ENCODE measurements at places on chromosomes 4 and X.

GRCh38 chrX:107626481-107626880 lies 1.8 kb upstream of the PRPS1 start:
- DNase-seq = no peak

GRCh38 chrX:134671294-134671693 lies 13.0 kb upstream of the PLAC1 start:
- no peak for DNase-seq

DNA sequence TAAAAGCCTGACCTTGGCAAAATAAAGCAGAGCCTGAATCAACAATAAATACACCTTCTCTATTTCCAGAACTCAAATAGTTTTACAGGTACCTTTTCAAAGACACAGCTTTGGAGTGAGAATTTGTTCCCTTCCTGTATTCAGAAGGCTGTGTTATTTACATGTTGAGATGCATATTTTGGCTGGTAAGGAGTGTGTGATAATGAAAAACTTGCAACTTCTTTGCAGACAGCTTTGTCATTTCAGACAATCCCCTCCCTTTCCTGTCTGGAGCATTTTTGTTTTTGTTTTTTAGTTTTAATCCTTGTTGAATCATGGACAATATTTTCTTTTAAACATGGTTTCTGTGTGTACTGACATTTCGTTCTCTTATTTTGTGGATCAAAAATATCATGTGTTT lies 493.8 kb downstream of the FAT4 start:
- no peak for DNase-seq

DNA sequence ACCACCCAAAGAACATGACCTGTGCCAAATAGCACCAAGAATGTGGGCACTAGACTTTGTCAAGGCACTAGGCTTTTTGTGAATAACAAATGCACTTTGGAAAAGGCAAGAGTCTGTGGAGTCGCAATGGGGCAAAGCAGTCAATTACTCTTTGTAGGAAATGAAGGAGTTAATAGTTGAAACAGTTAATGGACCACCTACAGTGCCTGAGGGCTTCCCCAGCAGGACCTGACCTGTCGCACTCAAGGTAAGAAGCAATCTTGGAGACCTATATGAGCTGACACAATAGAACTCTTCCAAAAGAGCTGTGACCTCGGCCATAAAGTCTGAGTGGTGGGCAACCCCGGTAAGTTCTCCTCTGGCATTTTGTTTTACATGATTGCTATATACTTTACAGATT lies 49.2 kb upstream of the CAPN6 start:
- no peak for DNase-seq

DNA sequence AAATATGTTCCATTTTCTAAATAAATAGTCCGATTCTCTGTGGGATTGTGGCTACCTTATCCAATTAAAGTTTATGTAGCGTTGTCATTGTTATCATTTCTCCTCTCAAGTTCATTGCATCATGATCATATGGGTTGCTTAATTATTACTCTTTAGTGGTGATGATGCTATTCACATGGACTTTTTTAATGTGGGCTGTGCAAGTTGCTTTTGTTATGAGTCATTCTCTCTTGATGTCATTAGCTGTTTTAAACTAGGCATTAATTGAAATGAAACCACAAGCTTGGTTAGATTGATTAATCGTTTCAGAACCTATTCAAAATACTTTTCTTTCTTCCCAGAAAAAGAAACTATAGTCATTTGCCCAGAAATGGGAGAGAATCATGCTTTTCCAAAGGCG lies 38.2 kb downstream of the NHS start:
- no peak for DNase-seq

DNA sequence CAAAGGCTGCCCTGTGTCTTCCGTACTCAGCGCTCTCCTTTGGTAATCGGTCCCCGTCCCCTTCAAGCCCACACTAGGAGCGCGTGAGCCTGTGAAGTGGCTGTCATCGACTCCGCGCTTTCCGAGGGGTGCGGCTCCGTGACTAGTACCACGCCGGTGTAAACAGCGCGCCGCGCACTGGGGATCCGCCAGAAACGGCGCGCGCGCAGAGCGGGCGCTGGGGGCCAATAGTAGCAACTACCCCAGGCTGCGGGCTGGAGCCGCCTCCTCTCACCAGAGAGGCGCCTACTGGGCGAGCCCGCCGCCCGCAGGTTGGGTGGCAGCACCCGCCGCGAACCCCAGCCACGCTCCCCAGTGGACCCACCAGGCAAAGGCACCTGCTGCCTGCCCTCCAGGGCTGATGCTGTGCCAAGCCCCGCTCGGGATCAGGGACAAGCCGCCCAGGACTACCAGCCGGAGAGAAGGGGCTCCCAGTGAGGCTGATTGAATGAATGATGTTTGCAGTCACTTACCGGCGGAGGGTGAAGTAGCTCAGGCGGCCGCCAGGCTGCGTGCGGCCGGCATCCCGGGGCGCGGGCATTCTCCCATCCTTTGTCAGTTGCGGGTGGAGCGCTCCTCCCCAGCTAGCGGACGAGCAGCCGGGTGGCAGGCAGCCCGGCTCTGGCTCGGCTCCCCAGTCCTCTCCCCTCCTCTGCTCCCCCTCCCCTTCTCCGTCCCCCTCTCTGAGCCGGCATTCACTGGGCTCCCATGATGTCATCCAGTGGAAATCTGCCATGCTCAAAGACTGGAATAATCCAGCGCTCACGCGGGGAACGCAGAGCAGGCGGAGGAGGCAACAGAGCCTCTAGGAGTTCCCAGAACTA lies 370.3 kb upstream of the SMIM31 start:
- peak; percentile 51 for DNase-seq
